ENCODE measurements at places on chromosomes 1 and 21. TPM values are rescaled to one million over a fixed set of nuclear protein-coding genes. Genes with fewer than 3 reads are reported as not detected.

- H3K4me1 ChIP-seq, result peaks cover 4% of the 10 kb centered on the region
- peak; percentile 51 for DNase-seq
- H3K4me3 ChIP-seq, result no peak overlapping the region
- no peaks in the 10 kb centered on the region for H3K27me3 ChIP-seq
- H3K27ac ChIP-seq, result peak overlapping the region; percentile 50
Measured at GRCh38 chr21:46153247-46154154, 1.9 kb downstream of the FTCD start.

- no peaks in the 10 kb centered on the region for H3K27me3 ChIP-seq
- no peaks in the 10 kb centered on the region for H3K36me3 ChIP-seq
- no peaks in the 10 kb centered on the region for H3K4me1 ChIP-seq
- H3K4me3 ChIP-seq, result no peak overlapping the region
- no peak overlapping the region for H3K27ac ChIP-seq
- DNase-seq, result no peak
Measured at GRCh38 chr21:45114072-45114471, 39.7 kb downstream of the ADARB1 start.

- no peaks in the 10 kb centered on the region for H3K27me3 ChIP-seq
- H3K36me3 ChIP-seq, result no peaks in the 10 kb centered on the region
- peak; percentile 45 for DNase-seq
- H3K27ac ChIP-seq, result peak overlapping the region; percentile 85
- H3K4me3 ChIP-seq, result peak overlapping the region; percentile 97
Measured at GRCh38 chr1:17437580-17438317, 1.7 kb downstream of the RCC2 start.

The PTP4A2 gene
- total RNA-seq, result 276 TPM

- no peak for DNase-seq
- H3K4me3 ChIP-seq, result no peak overlapping the region
- H3K27me3 ChIP-seq, result no peaks in the 10 kb centered on the region
- H3K36me3 ChIP-seq, result no peaks in the 10 kb centered on the region
- no peak overlapping the region for H3K27ac ChIP-seq
Measured at GRCh38 chr1:58456470-58456869, 90.1 kb downstream of the OMA1 start.

DNA sequence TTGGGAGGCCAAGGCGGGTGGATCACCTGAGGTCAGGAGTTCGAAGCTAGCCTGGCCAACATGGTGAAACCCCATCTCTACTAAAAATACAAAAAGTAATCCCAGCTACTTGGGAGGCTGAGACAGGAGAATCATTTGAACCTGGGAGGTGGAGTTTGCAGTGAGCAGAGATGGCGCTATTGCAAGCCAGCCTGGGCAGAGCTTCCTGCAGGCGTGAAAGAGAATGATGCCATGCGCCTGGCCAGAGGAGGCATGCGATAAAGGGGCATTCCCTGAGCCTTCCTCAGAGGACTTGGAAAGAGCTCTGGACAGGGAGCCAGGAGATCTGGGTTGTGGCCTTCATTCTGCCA lies 3.2 kb downstream of the E2F2 start:
- H3K4me3 ChIP-seq, result no peak overlapping the region
- no peaks in the 10 kb centered on the region for H3K4me1 ChIP-seq
- no peak overlapping the region for H3K27ac ChIP-seq
- no peaks in the 10 kb centered on the region for H3K27me3 ChIP-seq
- no peak for DNase-seq

- H3K36me3 ChIP-seq, result no peaks in the 10 kb centered on the region
- H3K27me3 ChIP-seq, result no peaks in the 10 kb centered on the region
- H3K4me3 ChIP-seq, result no peak overlapping the region
- no peaks in the 10 kb centered on the region for H3K4me1 ChIP-seq
- DNase-seq, result no peak
Measured at GRCh38 chr1:47679301-47679791, 241.5 kb downstream of the FOXD2 start.

The TMEM79 gene
- 2.7 TPM for total RNA-seq

GRCh38 chr1:228488818-228489674 lies 1.9 kb downstream of the RNF187 start:
- H3K4me1 ChIP-seq, result no peaks in the 10 kb centered on the region
- no peaks in the 10 kb centered on the region for H3K36me3 ChIP-seq
- H3K27me3 ChIP-seq, result no peaks in the 10 kb centered on the region
- DNase-seq, result no peak
- peak overlapping the region; percentile 80 for H3K4me3 ChIP-seq

GRCh38 chr1:191240925-191241324 lies 763.3 kb upstream of the BRINP3 start:
- DNase-seq, result no peak
- H3K36me3 ChIP-seq, result no peaks in the 10 kb centered on the region
- no peaks in the 10 kb centered on the region for H3K4me1 ChIP-seq
- H3K4me3 ChIP-seq, result no peak overlapping the region

The DDX59 gene
- 17.6 TPM for total RNA-seq

The NUDT4B gene
- not detected for total RNA-seq

The DCST1 gene
- not detected for total RNA-seq

DNA sequence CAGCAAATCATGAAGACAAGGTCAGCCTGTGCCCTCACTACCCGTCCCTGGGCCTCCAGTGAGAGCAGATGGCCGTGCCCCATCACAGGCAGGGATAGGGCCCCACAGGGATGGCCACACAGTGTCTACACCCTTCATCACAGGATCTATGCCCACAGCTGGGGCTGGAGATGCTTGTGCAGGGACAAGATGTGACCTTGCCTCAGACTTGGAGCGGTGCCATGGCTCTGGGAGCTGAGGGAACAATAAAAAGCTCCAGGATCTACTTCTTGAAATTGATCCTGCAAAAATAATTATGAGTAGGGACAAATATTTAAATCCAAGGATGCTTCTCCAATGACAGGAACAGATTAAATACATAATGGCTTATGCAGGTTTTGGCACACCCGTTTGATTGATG lies 25.4 kb upstream of the TCEA3 start:
- no peaks in the 10 kb centered on the region for H3K36me3 ChIP-seq
- no peak overlapping the region for H3K4me3 ChIP-seq
- H3K27ac ChIP-seq, result no peak overlapping the region
- DNase-seq, result no peak
- no peaks in the 10 kb centered on the region for H3K4me1 ChIP-seq
- no peaks in the 10 kb centered on the region for H3K27me3 ChIP-seq

Measured in uterus (tissue), 4 donors.